Brain (organoid and tissue), 16 donors: ENCODE measurements at places on chromosomes 3 and 15.

DNA sequence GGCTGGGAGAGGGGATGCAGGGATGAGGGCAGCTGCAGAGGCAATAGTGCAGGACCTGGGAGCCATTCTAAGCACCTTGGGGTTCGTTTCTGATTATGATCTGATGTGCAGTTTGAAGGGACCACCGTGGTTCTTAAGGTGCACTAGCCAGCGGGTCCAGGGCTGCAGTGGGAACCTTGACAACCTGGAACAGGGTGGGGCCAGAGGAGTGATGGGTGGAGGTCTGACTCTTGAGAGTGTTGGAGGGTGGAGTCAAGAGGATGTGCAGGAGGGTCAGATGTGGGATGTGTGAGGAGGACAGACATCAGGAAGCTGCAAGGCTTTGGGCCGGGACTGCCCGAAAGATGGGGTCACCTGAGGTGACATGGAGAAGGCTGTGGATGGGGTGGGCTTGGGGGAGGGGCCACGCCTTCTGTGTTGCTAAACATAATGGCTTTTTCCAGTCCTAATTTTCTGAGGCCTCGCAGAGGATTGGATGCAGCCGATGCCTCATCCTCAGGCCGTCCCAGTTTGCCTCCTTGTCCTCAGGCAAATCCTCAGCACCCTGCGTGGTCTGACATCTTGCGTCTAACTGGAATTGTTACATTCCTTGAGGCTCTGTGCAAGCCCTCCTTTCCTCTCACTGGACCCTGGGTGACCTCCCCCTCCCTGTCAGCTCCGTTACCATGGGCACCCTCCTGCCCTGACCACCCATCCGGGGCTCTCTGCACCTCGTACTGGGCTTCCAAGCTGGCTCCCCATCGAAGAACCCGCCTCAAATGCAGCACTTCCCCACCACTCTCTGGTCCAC is 61.4 kb upstream of the TRPM1 start:
- DNase-seq = no peak

DNA sequence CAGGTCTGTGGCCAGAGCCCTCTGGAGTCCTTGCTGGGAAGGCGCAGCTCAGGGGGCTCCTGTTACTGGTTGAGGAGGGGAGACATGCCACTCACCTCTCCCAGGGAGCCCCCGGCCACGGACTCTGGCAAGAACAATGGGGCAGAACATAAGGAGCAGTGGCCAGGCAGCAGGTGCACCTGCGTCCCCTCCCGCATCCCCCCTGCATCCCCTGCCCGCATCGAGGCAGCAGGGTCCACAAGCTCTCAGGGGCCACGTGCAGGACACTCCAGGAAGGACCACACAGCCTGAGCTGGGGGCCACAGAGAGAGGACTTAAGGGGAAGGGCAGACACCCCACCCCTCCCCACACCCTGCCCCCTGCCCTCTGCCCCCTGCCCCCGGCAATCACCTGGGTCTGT is 73.0 kb downstream of the TFRC start:
- no peak for DNase-seq

DNA sequence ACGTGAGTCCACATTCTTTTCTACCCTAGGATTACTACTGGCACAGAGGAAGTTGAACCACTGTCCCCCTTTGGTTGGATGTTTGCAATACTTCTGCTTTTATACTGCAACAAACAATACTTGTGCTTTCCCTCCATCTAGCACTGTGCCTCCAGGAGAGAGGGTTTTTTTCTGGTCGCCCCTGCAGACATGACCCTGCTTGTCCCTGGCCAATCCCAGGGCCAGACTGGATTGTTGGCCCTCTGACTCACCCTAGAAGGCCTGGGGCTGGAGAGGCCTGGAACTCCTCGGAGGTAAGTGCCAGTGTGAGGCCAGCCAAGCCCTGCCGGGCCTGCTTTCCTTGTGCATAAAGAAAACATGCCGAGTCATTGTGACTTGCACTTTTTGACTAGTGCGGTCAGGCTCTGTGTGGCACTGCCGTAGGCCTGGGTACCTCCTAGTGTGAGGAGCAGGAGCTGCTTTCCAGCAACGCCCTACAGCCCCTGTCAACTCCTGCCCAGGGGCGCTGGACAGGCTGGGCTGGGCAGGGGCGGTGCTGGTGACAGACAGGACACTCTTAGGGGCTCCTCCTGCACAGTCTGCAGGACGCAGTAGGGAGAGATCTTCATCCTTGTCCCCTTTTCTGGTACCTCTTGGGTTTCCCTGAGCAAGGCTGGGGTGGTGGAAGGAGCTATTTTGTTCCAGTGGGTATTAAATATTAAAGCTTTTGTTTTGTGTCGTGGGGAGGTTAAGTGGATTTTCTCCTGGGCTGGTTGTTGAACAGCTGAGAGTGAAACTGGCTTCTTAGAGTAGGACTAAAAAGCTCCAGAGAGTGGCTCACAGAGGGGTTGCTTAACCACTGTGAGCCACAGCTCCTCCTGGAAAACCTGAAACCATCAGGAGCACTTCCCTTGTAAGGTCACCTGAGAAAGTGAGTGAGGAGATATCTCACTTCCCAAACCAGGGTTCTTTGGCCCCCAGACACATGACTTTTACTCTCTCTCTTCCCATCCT is 14.4 kb upstream of the TKT start:
- peak; percentile 49 for DNase-seq

DNA sequence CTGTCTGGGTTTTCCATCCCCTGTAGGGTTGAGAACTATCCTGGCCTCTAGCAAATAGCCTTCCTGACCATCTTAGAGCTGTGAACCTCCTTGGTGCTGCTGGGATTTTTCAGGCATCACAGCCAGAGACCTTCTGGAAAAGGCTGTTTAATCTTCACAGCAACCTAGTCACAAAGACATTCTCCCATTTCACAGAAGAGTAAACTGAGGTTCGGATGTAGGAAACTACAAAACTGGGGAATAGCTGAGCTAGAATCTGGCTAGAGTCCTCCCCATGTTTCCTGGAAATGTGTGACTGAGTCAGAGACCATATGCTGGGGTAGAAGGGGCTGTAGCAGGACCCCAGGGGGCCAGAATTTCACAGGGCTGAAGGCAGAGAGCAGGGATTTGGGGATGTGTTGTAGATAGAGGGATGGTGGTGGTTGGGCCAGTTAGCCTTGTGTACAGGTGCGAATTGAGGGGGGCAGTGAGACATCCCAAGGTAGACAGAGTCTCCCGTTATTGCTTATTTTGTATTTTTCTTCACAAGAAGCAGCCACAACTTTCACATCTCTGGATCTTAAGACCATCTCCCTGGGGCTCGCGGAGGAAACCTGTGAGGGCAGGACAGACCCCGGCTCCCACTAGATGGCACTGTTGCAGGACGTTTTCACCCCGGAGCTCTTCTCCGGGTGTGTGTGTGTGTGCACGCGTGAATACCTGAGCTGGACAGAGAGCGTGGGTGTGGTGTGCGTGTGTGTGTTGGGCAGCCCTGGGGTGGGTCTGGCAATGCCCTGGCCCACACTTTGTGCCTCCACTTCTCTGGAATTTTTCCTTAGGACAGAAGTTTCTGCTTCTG is 66.9 kb upstream of the PRR23C start:
- DNase-seq = peak; percentile 75

- DNase-seq = no peak
Observed at GRCh38 chr3:147493065-147493464, 83.9 kb downstream of the ZIC1 start.
